ENCODE measurements at places on chromosomes 5 and 9.

GRCh38 chr5:170606941-170607340, 103.1 kb downstream of the KCNIP1 start:
- DNase-seq: no peak

- no peak for DNase-seq
Observed at GRCh38 chr5:138508958-138509357, 34.1 kb downstream of the ETF1 start.

DNA sequence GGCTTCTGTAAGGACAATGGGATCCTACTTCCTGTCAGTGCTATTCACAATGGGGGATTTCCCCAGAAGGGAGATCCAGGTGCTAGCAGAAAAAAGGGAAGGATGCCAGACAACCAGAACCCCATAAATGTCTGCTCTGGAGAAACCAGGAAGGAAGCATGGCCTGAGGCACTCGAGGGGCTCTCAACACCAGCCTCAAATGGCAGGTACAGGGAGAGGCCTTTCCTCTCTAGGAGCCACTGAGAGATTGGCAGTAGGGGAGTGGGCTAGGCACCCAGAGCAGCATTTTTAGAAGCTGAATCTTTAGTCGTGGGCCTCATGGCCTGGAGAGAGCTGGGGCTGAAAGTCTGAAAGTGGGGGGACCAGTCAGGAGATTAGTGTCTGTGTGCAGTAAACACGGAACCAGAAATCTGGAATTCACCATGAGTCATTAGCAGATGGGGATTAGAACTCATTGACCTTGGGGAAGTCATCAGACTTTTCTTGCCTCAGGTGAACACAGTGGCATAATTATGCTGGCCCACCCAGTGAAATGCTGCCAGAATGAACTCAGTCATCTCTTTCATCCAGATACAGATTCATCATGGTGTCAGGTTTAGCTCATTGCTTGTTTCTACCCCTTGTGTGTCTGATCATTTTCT, 28.3 kb downstream of the ARHGEF28 start:
- peak; percentile 34 for DNase-seq

DNA sequence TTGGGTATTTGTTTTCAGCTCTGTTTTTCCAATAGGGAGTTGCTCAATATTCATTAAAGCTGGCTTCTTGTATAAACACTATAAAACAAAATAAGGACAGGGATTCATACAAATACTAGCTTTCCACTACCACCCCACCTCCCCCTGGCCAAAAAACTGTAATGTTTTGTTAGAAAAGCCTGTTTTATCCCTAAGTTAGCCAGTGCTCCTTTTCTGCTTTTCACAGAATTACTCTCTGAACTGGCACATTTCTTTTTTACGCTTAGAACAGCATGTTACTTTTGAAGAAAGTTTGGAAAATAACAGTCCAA, 147.4 kb upstream of the DMRT1 start:
- no peak for DNase-seq

- DNase-seq: no peak
Observed at GRCh38 chr9:65426231-65426630, 141.2 kb upstream of the FOXD4L5 start.

DNA sequence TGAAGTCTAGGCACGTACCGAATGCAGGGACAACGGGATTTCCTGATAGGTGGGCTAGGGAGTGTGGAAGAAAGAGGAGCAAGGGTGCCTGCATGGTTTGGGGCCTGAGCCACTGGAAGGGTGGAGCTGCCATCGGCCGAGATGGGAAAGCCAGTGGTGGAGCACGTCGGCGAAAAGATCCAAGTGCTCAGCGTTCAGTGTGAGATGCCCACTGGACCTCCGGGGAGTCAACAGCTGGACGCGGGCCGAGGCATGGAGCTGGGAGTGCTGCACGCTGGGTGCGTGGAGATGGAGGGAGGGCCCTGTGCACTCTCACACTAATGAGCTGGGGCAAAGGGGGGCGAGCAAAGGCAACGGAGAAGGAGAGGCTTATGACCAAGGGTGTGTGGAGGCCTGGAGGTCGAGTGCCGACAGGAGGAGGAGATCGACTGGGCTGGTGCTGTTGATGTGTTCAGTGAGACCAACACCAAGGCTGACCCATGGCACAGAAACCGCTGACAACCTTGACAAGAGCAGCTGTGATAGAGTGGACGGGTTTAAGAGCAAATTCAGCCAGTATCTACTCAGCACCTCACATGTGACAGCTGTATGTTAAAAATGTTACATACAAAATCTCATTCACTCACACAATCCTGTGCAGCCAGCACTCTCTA, 85.7 kb downstream of the STK10 start:
- DNase-seq: no peak

DNA sequence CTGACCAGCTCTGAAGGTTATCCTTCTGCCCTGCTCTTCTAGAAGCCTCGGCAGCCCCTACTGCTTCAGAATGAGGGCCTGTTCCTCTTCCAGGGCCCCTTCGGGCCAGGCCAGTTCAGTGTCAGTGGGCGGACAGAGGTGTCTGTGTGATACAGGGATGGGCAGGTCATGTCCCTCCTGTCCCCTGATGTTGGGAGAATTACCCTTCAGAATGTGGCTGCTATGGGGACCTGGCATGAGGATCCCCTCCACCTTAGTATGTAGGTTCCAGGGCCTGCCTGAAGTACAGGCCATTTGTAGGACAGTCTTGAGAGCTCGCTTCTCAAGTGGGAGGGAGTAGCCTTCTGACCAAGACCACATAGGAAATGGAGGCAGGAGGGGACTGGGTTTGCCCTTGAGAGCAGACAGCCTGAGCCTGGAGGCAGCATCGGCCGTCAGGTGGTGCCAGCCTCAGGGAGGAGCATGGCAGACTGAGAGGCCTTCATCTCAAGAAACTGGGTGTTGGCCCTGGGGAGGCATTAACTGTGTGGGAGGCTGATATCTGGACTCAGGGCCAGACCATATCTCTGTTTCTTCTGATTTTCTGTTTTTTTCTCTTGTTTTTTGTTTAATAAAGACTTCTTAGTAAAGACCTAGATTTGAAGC, 32.0 kb downstream of the ANGPTL2 start:
- DNase-seq: no peak

DNA sequence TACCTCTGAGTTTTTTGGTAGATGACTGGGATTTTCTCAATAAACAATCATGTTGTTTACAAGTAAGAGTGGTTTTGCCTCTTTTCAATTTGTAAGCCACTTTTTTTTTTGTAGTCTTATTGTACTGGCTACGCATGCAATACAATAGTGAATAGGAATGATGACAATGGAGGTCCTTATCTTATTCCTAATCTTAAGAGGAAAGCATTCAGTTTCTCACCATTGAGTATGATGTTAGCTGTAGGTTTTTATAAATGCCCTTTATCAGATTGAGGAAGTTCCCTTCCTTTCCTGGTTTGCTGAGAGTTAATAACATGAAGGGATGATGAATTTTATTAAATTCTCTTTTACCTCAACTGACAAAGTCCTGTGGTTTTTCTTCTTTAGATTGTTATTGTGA, 155.2 kb downstream of the ADAMTSL1 start:
- no peak for DNase-seq

DNA sequence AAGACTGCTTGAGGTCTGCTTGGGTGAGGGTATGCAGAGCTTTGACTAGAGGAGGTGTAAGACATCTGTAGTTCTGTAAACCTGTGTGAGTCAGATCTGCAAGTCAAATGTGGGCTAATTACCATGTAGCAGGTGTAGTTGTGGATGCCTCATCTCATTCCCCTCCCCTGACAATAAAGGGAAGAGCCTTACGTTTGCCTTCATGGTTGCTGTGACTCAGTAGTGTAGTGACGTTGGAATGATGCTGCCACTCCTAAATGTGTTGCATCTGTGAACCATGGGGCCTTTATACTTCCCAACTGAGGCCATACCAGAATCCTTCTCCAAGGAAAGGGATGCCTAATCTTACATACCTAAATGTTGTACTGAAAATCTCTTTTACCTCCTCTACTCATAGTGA, 26.0 kb downstream of the PRDM6 start:
- DNase-seq: no peak

DNA sequence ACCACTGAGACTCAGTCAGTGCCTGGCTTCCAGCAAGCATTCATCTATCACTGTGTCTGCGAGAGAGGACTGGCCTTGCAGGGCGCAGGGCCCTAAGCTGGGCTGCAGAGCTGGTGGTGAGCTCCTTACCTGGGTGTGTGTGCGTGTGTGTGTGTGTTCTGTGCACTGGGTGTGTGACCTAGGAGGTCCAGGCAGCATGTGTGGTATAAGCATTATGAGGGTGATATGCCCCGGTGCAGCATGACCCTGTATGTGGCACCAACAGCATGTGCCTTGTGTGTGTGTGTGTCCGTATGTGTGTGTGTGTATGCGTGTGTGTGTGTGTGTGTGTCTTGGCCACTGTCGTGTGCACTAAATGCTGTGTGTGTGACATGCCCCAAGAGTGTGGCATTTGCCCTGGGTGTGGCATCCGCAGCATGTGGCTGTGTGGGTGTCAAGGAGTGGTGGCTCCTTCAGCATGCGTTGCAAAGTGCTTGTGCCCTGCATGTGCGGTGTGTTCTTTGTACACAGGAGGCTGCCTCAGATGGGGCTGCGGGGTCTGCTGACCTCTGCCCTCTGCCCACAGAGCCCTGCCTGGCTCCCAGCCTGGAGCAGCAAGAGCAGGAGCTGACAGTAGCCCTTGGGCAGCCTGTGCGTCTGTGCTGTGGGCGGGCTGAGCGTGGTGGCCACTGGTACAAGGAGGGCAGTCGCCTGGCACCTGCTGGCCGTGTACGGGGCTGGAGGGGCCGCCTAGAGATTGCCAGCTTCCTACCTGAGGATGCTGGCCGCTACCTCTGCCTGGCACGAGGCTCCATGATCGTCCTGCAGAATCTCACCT, 3.3 kb downstream of the FGFR4 start:
- no peak for DNase-seq

DNA sequence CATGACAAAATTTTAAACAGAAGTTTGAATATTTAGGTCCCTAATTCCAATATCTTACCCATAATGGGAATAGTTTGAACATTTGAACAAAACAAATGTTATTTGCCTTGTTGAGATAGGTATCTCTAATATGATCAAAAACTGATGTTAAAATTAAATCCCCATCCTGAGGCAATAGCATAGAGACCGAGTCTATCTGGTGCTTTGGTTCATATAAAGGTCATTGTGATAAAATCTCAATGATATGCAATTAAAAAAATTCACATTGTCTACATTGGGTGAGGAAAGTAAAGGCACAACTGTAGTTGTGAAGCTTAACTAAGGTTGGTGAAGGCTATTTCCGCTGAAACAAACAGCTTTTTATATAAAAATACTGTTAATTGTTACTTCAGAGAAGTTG, 318.3 kb downstream of the CAAP1 start:
- no peak for DNase-seq

GRCh38 chr5:80151890-80152289, 104.0 kb downstream of the SERINC5 start:
- DNase-seq: no peak

DNA sequence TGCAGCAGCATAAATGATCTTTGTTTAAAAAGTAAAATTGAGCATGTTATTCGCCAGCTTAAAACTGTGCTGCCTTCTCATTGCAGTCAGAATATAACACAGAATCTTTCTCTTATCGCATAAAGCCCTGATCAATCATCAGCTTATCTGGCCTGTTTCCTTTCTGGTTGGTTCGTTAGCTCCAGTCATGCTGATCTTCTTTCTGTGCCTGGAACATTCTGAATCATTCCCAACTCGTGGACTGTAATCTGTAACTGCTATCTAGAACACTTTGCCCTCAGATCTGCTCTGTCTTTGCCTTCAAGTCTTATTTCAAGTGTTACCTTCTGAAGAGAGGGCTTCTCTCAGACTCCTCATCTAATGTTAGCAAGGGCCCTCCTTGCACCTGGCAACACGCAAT, 11.9 kb upstream of the FER start:
- DNase-seq: no peak

GRCh38 chr5:149113669-149114068, 27.6 kb upstream of the ABLIM3 start:
- DNase-seq: no peak

GRCh38 chr9:109780453-109781033, 545 bp downstream of the PALM2AKAP2 start:
- DNase-seq: no peak

DNA sequence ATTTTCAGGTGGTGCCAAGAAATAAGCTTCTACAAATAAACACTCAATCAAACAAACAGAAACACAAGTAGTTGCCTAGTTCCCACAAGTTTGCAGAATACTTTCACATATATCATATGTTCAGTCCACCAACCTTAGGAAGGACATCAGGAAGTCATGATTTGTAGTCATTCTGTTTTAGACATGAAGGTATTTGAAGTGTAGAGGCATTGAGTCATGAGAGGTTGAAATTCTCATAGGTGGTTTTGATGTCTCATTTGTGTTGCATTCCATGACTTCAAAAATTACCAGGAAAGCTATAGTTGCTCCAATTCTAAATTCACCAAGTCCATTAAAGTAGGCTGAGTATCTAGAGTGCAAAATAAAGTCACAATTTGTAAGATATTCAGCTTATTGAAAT, 159.0 kb downstream of the KCTD16 start:
- no peak for DNase-seq

GRCh38 chr9:114909661-114910060, 20.7 kb downstream of the TNFSF8 start:
- no peak for DNase-seq

GRCh38 chr9:137053944-137054931, at the start of gene ENTPD2:
ENTPD2 (minus strand) TSS chr9:137054061; CDS start chr9:137053997, 64 bp downstream.
- DNase-seq: no peak

DNA sequence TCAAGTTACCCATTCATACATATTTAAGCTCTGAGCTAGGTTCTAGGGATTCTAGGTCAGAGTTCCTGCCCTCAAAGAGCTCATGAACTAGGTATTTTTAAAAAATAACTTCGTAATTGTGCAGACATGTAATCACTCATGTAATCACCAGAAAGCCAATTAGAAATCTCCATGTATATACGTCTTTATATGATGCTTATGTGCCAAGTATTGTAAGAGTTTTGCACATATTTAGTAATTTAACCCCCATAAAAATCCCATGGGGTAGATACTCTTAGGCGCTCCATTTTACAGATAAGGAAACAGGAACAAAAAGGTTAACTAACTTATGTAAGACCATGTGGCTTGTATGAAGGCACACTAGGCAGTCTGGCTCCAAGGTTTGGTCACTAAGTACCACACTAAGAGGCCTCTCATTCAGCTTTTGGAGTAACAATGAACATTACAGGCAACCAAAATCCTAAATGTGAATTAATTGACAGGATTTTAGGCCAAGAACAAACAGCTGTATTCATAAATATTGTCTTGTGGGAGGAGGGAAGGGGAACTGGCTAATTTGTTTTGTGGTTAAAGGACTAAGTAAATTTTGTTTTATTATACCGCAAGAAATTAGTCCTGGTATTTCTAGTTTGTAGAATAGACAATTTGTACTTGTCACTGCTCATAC, 1.7 kb upstream of the OTULINL start:
- DNase-seq: no peak

DNA sequence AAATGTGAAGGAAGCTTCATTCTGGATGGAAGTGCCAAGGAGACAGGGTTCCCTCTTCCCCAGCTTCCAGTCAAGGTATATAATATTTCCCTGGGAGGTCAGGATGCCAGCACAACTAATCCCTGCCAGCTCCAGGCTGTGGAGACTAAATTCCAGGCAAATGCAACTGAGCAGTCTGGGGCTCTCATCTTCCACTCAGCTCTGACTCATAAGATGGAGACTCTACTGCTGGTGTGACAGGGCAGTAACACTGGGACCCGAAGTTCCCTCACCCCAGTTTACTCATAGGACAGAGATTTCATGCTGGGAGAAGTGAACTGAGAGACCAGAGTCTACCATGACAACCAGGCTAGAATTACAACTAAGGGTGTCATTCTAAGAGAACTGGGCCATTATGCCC, 235.4 kb downstream of the FSTL4 start:
- no peak for DNase-seq
